ENCODE measurements at places on chromosomes 6 and 20.

- no peak for DNase-seq
These were observed 5.2 kb downstream of the TNNC2 start for GRCh38 chr20:45821947-45822346.

DNA sequence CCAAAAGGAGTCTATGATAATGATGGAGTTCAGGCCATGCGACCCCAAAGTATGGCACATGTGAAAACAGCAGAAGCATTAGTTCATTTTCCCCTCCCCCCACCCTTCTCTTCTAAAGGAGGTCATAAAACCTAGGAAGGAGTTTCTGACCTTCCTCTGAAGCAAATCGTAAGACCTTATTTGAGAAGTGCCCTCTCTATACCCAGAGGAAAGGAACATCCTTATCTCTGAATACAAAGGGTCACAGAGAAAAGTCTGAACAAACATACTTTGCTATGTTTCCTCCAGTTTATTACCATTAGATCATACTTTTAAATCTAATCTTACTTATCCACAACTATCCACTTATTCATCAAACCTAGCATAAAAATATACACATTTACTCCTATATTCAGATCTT lies 48.6 kb downstream of the SLX4IP start:
- DNase-seq, result no peak

DNA sequence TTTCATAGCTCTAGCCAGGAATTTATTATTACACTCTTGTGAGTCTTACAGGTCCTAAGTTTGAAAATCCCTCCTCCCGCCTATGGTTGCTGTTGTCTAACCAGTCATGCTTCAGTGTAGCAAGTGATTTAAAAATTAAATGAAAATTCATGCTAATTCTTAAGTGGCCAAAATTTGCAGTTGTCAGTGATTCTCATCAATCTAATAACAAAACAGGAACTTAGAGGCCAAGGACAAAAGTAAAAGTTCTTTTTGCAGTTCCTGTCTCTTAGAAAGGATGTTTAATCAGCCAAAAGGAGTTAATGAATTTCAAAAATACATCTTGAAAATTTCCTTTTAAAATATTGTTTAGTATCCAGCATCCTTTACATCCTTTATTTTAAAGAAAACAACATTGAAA lies 36.3 kb downstream of the VTA1 start:
- DNase-seq, result no peak

- no peak for DNase-seq
These were observed 460.4 kb upstream of the PLCB4 start for GRCh38 chr20:8608470-8608869.

DNA sequence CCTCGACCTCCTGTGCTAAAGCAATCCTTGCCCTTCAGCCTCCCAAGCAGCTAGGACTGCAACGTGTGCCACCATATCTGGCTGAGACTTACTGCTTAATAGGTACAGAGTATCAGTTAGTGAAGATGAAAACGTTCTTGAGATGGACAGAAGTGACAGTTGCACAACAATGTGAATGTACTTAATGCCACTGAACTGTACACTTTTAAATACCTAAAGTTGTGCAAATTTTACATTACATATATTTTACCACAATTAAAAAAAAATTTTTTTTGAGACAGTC lies 25.9 kb downstream of the NUDT3 start:
- no peak for DNase-seq

DNA sequence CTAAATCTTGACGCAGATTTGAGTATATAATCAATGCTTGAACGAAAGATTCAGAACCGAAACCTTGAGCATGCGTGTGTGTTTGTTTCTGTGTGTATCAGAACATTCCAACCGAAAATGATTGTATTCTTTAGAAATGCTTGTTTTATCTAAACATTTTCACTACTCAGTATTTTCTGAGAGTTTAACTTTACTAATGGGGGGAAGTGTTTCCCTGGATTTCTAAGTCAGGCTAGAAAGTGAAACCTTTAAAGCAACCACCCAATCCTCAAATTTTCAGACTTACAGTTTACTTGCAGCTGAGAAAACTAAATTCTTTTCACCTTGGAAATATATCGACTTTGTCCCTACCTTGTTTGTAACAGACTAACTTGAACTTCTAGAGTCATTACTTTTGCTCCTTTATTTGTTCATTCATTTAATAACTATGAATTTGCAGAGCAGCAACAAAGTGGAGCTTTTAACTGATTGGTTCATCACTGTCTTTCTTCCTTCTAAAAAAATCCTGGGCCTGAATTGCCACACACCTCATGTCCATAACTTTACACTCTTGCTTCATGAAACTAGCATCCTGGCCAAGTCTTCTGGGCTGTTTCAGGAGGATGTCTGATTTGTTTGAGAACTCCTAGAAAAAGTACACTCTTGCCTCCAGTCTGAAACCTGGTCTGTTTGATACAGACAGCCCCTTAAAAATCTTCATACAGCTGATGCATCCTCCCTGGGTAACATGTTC lies 77.8 kb upstream of the XRN2 start:
- no peak for DNase-seq

Measured in effector memory CD8-positive, alpha-beta T cell (primary cell).